ENCODE measurements at places on chromosomes 2 and 18.

- no peak for DNase-seq
Measured at GRCh38 chr2:72828840-72829507, 3.1 kb upstream of the EXOC6B start.

GRCh38 chr2:133484106-133484505 is 84.2 kb downstream of the NCKAP5 start:
- DNase-seq = no peak

DNA sequence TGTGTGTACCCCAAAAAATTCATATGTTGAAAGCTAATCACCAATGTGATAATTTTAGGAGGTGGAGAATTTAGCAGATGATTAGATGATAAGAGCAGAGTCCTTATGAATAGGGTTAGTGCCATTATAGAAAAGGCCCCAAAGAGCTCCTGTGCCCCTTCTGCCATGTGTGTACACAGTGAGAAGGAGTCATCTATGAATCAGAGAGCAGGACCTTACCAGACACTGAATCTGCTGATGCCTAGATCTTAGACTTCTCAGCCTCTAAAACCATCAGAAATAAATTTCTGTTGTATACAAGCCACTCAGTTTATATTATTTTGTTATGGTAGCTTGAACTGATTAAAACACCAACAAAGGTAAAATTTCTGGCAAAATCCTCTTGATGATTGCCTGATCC is 560.0 kb upstream of the CDH2 start:
- no peak for DNase-seq

DNA sequence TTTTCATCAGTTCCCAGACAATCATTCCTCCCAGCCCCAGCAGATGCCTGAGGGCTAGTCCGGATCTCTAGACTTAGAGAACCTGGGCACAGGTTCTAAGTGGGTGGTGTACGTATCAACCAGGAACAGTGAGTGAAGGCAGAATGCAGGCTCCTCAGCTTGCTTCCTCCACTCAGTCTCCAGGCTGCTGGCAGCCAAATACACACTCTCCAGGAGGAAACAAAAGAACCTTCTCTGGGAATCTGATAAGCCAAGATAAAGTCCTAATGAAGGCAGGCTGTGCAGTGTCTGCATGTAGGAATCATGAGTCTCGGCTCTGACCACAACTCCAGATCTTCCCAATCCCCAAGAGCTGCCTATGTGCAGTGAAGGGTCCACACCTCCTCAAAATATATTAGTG is 245.7 kb downstream of the SP3 start:
- no peak for DNase-seq

DNA sequence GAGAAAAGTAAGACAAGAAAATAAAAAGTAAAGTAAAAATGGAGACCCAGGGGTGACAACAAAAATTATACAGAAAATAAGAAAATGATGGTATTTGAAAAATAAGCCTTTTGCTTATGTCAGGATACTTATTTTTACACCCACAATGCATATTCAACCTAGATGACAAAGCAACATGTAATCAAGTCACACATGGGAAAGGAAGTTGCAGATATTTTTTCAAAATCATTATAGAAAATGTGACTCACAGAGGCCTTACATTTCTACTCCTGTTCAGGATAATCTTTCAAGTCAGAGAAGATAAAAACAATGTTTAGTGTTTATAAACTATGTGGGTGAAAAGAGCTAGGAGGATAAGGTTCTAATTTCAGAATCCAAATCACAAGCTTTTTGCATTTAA is 275.3 kb upstream of the UBE2E3 start:
- no peak for DNase-seq

DNA sequence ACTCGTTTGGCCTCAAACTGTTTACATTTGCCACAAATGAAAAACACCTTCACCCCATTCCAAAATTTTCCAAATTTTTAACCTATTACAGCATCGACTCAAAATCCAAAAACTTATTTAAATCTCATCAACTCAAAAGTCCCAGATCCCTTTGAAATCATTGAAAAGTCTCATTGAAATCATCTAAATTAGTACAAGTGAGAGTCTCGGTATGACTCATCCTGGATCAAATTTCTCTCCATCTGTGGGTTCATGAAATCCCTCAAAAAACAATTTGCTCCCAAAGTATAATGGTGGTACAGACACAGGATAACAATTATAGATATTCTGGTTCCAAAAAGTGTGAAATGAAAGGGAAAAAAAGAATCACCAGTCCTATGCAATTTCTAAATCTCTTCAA is 65.1 kb downstream of the LRP1B start:
- no peak for DNase-seq

DNA sequence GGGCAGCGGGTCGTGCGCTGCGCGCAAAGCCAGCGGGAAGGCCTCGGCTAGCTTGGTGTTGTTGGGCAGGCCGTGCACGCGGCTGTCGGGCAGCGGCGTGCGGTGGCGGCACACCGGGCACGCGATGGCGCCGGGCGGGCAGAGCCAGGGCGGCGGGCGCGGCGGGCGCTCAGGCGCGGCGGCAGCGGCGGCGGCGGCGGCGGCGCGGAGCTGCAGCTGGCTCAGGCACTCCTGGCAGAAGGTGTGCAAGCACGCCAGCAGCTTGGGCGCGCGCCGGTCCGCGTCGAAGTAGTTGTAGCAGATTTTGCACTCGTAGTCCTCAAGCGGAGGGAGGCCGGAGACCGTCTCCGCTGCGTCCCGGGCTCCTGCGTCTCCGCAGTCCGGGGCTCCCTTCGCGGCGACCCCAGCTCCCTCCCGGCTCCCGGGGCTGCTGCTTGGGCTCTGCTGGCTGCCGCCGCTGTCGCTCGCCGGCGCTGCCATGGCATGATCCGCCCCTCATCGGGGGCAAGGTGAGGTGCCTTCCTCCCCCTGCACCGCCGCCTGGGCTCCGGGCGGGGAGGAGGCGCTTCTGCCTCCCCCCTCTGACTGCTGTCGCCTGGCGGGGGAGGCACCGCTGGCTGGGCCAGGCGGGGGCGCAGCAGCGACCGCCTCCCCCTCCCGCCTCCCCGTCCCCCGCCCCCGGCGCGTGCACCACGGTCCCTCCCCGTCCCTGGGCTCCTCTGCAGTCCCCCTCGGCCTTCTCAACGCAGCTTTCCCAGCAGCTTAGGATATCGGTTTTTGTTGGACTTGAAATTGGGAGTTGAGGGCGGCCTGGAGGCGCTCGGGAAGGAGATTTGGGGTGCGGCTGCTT is 21.0 kb upstream of the PAX3 start:
- DNase-seq = no peak

GRCh38 chr2:235612181-235612950 is 118.5 kb downstream of the AGAP1 start:
- DNase-seq = no peak

GRCh38 chr2:112488201-112488600 is 6.2 kb downstream of the TTL start:
- no peak for DNase-seq

- DNase-seq = no peak
Measured at GRCh38 chr18:49045585-49045984, 94.8 kb upstream of the SMAD7 start.

- DNase-seq = no peak
Measured at GRCh38 chr18:56175330-56176001, 462.9 kb downstream of the TXNL1 start.

DNA sequence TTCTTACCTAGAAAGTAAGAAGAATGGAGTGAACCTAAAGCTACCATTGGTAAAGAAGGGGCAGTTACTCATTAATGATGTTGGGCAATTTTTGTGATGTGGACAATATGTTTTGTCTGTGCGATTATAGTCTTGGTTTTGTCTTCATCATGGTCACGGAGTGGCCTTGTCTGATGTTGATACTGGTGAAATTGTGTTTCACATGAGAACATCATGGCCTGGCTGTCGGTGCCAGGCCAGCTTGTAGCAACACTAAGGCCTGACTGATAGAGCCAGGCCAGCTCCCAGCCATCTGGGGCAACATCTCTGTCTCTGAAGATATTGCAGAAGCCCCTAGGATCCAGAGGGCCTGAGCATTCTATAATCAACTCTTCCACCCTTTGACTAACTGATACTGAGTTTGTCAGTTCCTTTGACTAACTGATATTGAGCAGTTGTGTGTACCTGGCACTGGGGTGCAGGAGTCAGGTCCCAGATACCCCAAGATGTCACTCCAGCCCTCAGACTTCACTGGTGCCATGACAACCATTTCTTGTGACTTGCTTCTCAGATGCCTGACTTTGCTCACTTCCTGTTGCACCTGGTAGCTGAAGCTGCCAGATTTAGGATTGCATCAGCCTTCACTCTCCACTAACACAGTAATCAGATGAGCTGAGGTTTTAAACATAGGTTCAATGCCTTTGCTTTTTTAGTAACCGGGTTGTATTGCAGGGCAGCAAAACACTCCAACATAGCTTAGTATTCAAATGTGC is 62.5 kb downstream of the RPIA start:
- no peak for DNase-seq

- no peak for DNase-seq
Measured at GRCh38 chr2:147428120-147428747, 416.6 kb upstream of the ACVR2A start.

Measured in activated CD8-positive, alpha-beta memory T cell treated with anti-CD3 and anti-CD28 coated beads for 1 hour (primary cell).